G401 (cell line): ENCODE measurements at places on chromosomes 5 and 9. TPM values are rescaled to one million over a fixed set of nuclear protein-coding genes. Genes with fewer than 3 reads are reported as not detected.

DNA sequence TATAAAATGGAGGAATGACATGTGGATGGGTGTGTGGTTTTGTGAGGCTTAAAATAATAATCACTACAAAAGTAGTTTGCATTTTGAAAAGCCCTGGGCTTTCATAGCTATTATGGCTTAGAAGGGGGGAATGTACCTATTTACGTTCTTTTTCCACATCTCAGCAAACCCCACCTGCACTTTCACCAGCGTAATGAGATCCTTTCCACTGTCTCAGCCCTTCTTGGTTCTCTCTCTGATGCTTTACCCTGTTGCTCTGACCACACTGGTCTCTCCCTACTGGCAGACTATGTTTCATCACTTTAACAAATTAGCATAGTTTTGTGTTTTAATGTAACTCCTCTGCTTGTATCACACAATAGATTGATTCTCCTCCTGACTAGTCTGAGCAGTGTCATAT lies 234.6 kb downstream of the DMRT2 start:
- no peak for DNase-seq

- DNase-seq: no peak
Measured at GRCh38 chr5:157076558-157076957, 17.6 kb upstream of the HAVCR1 start.

- peak; percentile 70 for DNase-seq
Measured at GRCh38 chr5:10601246-10602030, 37.6 kb downstream of the ANKRD33B start.

The SLC4A9 gene
- total RNA-seq: not detected in 2 replicates
